ENCODE measurements at places on chromosomes 2 and 18.

DNA sequence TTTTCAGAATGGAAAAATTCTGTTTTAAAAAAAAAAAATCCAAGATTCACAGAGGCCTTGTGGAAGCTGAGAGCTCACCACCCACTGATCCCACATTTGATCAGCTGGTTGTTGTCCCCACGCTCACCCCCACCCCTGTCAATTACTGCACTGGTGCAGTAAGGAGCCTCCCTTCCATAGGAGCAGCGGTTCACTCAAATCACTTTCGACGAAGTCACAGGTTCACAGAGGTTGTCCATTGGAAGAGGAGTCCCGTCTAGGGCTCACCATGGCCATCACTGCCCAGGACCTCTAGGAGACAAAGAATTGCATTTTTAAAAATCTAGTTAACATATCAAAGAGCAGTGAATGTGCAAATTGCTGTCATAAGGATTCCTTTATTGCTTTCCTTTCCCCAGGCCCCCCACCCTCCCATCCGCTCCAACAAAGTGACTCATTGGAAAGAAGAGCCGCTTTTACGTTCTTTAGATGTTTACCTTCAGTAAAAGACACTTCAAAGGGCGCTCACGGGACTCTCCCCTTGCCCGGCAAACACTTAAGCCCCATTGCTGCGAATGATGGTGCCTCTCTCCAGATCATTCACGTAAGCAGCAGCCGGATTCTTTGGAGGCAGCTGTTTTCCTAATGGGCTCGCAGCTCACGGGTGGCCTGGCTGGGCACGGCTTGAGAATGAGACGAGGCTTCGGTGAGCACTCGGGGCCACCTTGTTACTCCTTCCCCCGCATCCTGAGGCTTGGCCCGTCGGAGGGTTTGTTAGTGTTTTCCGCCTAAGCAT lies 165.5 kb upstream of the SALL3 start:
- H3K4me1 ChIP-seq = no peaks in the 10 kb centered on the region

DNA sequence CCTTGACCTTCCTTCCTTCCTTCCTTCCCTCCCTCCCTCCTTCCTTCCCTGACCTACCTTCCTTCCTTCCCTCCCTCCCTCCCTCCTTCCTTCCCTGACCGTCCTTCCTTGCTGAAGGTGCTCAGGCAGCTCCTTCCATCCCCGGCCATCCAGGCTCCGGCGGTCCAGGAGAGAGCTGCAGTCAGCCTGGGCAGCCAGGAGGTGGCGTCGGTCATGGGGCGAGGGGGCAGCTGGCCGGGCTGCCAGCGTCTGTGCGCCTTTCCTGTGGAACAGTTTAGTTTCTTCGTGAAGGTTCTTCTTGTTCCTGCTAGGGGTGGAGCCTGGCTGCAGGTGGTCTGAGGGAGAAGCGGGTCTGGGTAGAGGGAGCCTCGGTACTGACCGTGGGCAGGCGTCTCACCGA lies 15.7 kb downstream of the GPR35 start:
- no peaks in the 10 kb centered on the region for H3K4me1 ChIP-seq
- no peaks in the 10 kb centered on the region for H3K36me3 ChIP-seq
- DNase-seq = no peak
- H3K4me3 ChIP-seq = no peak overlapping the region
- H3K27ac ChIP-seq = no peak overlapping the region

- peak overlapping the region; percentile 93 for H3K27ac ChIP-seq
- H3K27me3 ChIP-seq = no peaks in the 10 kb centered on the region
- H3K36me3 ChIP-seq = peaks cover 6% of the 10 kb centered on the region
- DNase-seq = peak; percentile 34
Observed at GRCh38 chr2:9422321-9423099, 818 bp downstream of the ITGB1BP1 start.

- H3K27ac ChIP-seq = no peak overlapping the region
- no peak for DNase-seq
- H3K4me1 ChIP-seq = no peaks in the 10 kb centered on the region
- H3K27me3 ChIP-seq = no peaks in the 10 kb centered on the region
- H3K36me3 ChIP-seq = no peaks in the 10 kb centered on the region
Observed at GRCh38 chr18:78672862-78673446, 306.7 kb upstream of the SALL3 start.

GRCh38 chr2:194822657-194823056 lies 834.4 kb upstream of the SLC39A10 start:
- H3K4me1 ChIP-seq = no peaks in the 10 kb centered on the region
- no peaks in the 10 kb centered on the region for H3K27me3 ChIP-seq
- no peak overlapping the region for H3K4me3 ChIP-seq
- DNase-seq = no peak
- H3K27ac ChIP-seq = no peak overlapping the region

GRCh38 chr2:170779304-170779703 lies 9.1 kb downstream of the ERICH2 start:
- no peaks in the 10 kb centered on the region for H3K4me1 ChIP-seq
- no peak overlapping the region for H3K27ac ChIP-seq
- H3K36me3 ChIP-seq = no peaks in the 10 kb centered on the region
- DNase-seq = no peak

- H3K4me3 ChIP-seq = no peak overlapping the region
- H3K36me3 ChIP-seq = no peaks in the 10 kb centered on the region
- H3K27me3 ChIP-seq = peaks cover 2% of the 10 kb centered on the region
- H3K4me1 ChIP-seq = no peaks in the 10 kb centered on the region
- H3K27ac ChIP-seq = no peak overlapping the region
- DNase-seq = no peak
Observed at GRCh38 chr2:47187069-47187468, 32.0 kb upstream of the STPG4 start.

- H3K27ac ChIP-seq = no peak overlapping the region
- no peaks in the 10 kb centered on the region for H3K36me3 ChIP-seq
- DNase-seq = no peak
- H3K4me1 ChIP-seq = no peaks in the 10 kb centered on the region
- H3K4me3 ChIP-seq = no peak overlapping the region
- H3K27me3 ChIP-seq = peaks cover 28% of the 10 kb centered on the region
Observed at GRCh38 chr2:70919672-70920366, 15.9 kb upstream of the ATP6V1B1 start.

DNA sequence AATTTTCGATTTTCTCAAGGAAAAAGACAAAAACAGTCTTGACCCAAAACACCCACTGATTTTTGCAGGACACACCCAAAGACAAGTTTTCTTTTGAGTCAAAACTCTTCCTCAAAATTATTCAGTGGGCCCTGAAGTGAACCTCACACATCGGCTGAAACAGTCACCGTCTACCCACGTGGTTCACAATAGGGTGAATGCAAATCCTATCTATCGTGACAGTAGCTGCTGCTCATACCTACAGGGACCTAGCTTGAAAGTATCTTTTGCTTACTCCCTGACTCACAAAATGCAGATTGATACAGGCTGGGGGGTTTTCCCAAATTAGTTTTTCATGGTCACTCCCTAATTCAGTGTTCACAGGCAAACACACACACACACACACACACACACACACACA lies 10.7 kb upstream of the CD226 start:
- H3K27ac ChIP-seq = no peak overlapping the region
- peaks cover 2% of the 10 kb centered on the region for H3K36me3 ChIP-seq
- DNase-seq = no peak
- no peak overlapping the region for H3K4me3 ChIP-seq

- H3K27me3 ChIP-seq = peaks cover 7% of the 10 kb centered on the region
- no peak overlapping the region for H3K27ac ChIP-seq
- no peak for DNase-seq
- no peaks in the 10 kb centered on the region for H3K4me1 ChIP-seq
Observed at GRCh38 chr2:200405599-200406298, 99.3 kb downstream of the SPATS2L start.

DNA sequence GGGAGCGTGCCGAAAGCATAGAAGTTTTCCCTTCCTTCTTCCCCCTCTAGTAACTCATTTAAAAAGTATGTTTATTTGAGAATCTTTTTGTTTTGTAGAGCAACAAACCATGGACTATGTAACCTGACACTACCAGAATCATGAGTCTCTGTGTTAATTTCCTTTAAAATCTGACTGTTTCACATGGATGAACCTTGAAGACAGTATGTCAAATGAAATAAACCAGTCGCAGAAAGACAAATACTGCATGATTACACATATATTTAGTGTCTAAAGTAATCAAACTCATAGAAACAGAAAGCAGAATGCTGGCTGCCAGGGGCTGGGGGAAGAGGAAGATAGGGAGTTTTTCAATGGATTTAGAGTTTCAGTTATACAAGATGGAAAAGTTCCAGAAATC lies 32.3 kb downstream of the PTPN2 start:
- H3K36me3 ChIP-seq = peaks cover 40% of the 10 kb centered on the region
- no peak for DNase-seq
- H3K4me1 ChIP-seq = peaks cover 29% of the 10 kb centered on the region
- no peaks in the 10 kb centered on the region for H3K27me3 ChIP-seq

DNA sequence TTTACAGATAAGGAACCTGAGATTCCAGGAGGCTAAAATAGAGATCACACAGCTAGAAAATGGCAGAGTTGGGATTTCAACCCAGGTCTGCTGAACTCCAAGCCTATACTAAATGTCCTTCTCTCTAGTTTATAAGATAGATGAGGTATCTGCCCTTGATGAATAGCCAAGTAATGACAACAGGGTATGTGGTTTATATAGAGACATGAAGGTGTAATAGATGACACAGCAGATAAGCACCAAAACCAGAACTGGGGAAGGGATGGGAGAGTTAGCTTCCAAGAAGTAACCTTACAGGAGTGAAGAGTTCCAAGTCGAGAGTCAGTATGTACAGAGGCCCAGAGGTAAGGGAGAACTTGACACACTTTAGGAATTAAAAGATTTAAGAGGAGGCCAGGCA lies 104.7 kb upstream of the UBXN4 start:
- H3K4me3 ChIP-seq = no peak overlapping the region
- no peaks in the 10 kb centered on the region for H3K4me1 ChIP-seq
- no peaks in the 10 kb centered on the region for H3K27me3 ChIP-seq
- DNase-seq = no peak

DNA sequence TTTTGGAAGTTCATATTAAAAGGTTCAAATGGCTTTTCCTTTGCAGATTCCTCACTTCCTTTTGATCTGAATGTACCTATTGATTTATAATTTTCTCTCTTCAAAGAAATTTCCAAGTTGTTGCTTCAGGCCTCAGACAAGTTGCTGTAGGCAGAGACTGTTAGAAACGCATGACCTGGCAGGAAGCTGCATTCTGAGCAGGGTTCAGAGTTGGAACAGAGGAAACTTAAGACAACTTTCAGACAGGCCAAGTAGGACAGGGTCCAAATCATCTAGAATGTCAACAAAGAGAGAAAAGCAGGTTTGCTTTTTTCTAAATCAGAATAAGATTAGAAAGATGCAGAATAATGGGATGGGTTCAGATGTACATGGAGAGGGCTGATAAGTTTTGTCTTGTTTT lies 416.3 kb downstream of the LRP1B start:
- H3K27me3 ChIP-seq = no peaks in the 10 kb centered on the region
- H3K4me3 ChIP-seq = no peak overlapping the region

GRCh38 chr2:220219371-220219770 lies 591.9 kb downstream of the SLC4A3 start:
- DNase-seq = no peak
- H3K27ac ChIP-seq = no peak overlapping the region
- no peaks in the 10 kb centered on the region for H3K36me3 ChIP-seq
- H3K4me1 ChIP-seq = no peaks in the 10 kb centered on the region

DNA sequence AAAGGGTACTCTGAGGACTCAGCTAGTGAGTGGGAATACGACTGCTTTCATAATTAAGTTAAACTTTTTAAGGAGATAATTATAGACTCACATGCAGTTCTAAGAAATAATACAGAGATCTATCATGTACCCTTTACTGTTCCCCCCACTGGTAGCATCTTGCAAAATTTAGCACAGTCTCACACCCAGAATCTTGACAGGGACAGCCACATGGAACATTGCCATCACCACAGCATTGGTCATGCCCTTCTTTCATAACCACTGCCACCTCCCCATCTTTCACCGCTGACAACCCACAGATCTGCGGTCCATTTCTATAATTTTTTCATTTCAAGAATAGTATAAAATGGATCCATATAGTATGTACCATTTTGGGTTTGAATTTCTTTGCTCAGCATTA lies 37.8 kb downstream of the ARHGEF4 start:
- no peaks in the 10 kb centered on the region for H3K4me1 ChIP-seq
- H3K27ac ChIP-seq = no peak overlapping the region
- peaks cover 5% of the 10 kb centered on the region for H3K27me3 ChIP-seq
- no peak overlapping the region for H3K4me3 ChIP-seq
- no peaks in the 10 kb centered on the region for H3K36me3 ChIP-seq

DNA sequence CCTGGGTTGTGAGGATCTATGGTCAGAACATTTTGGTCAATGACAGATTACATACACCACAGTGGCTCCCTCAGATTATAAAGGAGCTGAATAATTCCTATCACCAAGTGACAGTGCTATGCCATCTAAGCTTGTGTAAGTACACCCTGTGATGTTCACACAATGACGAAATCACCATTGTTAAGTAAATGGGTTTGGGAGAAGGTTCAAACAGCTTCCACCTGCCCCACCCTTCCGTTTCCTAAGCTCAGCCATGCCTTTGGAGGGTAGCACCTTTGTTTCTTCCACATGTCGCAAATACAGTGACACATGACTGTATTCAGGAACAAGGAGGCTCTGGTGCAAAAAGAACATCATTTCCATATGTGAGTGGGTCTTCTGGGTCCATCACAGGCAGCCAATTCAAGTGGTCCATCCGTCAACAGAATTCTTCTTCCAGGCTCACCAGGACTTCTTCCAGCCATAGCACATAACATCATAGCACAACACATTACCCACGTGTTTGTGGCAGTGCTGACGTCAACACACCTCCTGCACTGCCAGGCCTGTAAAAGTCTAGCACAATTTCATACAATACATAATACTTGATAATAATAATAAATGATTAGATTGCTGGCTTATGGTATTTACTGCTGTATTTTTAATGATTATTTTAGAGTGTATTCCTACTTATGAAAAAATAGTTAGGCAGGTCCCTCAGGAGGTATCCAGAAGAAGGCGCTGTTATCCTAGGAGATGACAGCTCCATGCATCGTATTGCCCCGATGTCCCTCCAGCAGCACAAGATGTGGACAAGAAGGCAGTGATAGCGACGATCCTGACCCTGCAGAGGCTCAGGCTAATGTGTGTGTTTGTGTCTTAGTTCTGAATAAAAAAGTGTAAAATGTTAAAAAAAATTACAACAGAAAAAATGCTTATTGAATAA lies 264.8 kb downstream of the ANAPC1 start:
- no peak for DNase-seq
- no peaks in the 10 kb centered on the region for H3K4me1 ChIP-seq
- no peaks in the 10 kb centered on the region for H3K36me3 ChIP-seq
- no peak overlapping the region for H3K4me3 ChIP-seq
- peaks cover 4% of the 10 kb centered on the region for H3K27me3 ChIP-seq

- DNase-seq = no peak
- H3K4me1 ChIP-seq = no peaks in the 10 kb centered on the region
Observed at GRCh38 chr2:23622466-23622865, 237.5 kb downstream of the KLHL29 start.

- no peak overlapping the region for H3K4me3 ChIP-seq
- H3K27ac ChIP-seq = no peak overlapping the region
- no peaks in the 10 kb centered on the region for H3K4me1 ChIP-seq
- no peaks in the 10 kb centered on the region for H3K36me3 ChIP-seq
- H3K27me3 ChIP-seq = no peaks in the 10 kb centered on the region
- DNase-seq = no peak
Observed at GRCh38 chr18:14978962-14979535, 231.1 kb downstream of the ANKRD30B start.

- no peak overlapping the region for H3K27ac ChIP-seq
- DNase-seq = no peak
- peaks cover 12% of the 10 kb centered on the region for H3K27me3 ChIP-seq
Observed at GRCh38 chr2:3038636-3039035, 339.0 kb downstream of the EIPR1 start.

- H3K4me3 ChIP-seq = no peak overlapping the region
- no peak for DNase-seq
- H3K36me3 ChIP-seq = no peaks in the 10 kb centered on the region
- H3K27me3 ChIP-seq = peaks cover 4% of the 10 kb centered on the region
- no peaks in the 10 kb centered on the region for H3K4me1 ChIP-seq
Observed at GRCh38 chr2:132550946-132551345, 119.1 kb downstream of the LYPD1 start.

GRCh38 chr18:45849529-45849928 lies 24.1 kb downstream of the SIGLEC15 start:
- no peaks in the 10 kb centered on the region for H3K27me3 ChIP-seq

Measured in memory B cell (primary cell).